CD4-positive, alpha-beta T cell treated with Interferon gamma for 1 hour (primary cell): ENCODE measurements at places on chromosomes 3 and 15.

DNA sequence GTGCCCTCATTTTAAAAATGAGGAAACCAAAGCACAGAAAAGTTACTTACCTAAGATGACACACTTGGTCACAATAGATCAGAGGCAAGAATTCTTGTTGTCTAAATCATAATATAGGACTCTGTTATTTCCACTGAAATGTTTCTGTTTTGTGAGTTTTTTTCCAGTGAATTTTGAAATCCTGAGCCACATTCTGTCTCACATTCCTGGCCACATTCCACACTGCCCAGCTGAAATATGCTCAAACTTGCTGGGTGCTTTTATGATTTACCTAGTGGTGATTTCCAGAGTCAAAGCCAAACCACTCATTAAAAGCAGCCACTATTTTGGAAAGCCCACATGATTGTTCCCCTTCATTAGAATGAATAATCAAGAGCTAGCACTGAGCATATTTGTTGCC, 82.3 kb upstream of the NPHP3 start:
- DNase-seq, result no peak

- no peak for DNase-seq
Measured at GRCh38 chr3:20403986-20404740, 218.2 kb upstream of the SGO1 start.

DNA sequence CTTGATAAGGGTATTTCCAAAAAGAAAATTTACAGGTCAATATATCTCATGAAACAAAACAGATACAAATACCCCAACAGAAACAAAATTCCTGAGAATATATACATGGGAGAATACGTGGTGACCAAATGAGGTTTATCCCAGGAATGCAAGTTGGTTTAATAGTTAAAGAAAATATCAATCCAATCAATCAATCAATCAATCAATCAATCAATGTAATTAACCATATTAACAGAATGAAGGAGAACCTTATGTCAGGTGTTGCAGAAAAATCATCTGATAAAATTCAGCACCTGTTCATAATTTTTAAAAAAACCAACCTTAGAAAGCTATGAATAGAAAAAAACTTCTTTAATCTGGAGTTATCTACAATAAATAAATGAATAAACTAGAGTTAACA, 35.9 kb downstream of the ITGA11 start:
- DNase-seq, result no peak

- DNase-seq, result peak; percentile 77
Measured at GRCh38 chr3:115146418-115147328, at the start of gene ZBTB20. ZBTB20 (minus strand) TSS chr3:115147288.

GRCh38 chr15:58114812-58115211, 23.4 kb upstream of the AQP9 start:
- DNase-seq, result no peak

DNA sequence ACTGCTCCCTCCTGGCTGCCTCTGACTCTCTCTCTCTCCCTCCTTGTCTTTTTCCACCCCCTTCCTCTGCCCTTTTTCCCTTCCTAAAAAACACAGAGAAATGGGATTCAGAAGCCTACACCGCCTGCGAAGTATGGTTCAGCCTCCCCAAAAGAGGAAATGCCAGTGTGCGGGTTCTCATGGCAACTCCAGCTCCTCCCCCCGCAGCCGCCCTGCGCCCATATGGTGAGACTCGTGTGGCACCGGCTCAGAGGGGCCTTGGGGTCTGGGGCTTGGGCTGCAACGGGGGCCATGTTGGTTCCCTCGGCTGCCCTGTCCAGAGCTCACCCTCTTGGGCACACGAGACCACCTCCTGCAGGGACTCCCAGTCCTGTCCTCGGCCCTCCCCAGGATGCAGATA, 23.6 kb upstream of the LINGO1 start:
- DNase-seq, result no peak

GRCh38 chr3:164779816-164780215, 298.5 kb downstream of the SI start:
- DNase-seq, result no peak

- DNase-seq, result no peak
Measured at GRCh38 chr3:13112521-13113345, 39.5 kb upstream of the IQSEC1 start.

DNA sequence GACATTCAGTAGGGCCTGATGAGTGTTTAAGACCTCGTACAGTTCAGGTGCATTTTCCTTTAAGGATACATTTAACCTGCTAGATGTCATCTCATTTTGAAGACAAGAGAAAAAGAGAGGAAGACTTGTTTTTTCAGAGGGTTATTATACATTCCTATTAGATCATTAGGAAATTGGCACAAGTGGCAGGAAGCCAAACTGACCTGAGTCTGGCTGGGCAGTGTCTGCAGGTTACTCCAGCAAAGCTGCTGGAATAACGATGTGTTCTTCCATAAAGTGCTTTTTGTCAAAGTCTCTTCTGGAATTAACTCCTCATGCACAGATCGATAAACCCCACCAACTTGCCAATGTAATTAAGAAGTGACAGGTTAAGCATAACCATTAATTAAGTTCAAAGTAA, 396.4 kb upstream of the TPRG1 start:
- no peak for DNase-seq

- DNase-seq, result no peak
Measured at GRCh38 chr3:42680271-42680670, 5.1 kb upstream of the KLHL40 start.

- no peak for DNase-seq
Measured at GRCh38 chr3:163384383-163384782, 1693.9 kb downstream of the SI start.

DNA sequence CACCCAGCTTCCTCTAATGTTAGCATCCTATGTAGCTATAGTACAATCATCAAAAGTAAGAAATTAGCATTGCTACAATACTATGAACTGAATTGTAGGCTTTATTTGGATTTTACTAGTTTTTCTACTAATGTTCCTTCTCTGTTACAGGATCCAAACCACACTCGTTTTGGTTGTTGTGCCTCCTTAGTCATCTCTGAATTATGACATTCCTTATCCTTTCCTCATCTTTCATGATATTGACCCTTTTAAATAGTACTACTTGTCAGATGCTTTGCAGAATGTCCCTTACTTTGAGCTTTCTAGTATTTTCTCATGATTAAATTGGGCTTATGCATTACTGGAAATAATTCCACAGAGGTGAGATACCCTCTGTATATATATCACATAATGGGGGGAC, 265.4 kb downstream of the VPS13C start:
- DNase-seq, result no peak

DNA sequence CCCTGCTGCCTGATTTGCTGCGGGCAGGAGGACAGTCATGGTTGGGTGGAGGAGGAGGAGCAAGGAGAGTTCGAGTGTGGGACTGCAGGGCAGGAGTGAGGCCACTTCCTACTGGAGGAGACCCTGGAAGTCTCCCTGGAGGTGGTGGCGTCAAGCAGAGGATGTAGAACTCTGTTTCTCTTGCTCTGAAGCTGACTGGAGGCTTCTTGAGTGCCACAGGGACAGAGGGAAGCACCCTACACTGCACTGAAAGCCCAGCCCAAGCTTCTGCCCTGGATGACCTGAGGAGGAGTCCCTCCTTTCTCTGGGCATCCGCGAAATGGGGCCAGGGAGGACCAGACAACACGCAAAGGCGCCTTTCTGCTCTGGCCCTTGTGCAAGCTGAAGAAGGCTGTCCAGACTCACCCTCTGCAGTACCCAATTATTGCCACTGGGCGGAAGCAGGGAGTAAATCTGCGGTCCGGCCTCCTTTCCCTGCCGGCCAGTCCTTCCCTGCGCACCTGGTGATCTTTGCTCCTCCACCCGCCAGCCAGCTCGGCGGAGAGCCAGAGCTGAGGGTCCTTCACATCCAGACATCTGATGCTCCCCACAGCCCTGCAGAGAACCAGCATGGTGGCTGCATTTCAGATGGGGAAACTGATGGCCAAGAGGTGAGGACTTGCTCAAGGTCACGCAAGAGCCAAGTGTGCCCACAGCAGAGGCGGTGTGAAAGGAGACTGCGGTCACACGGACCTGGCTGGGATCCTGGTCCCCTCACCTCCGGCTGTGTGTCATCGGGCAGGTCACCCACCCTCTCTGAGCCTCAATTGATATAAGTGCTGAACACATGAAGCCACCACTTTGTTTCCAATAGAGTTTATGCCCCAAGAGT, 207.1 kb downstream of the TBC1D2B start:
- DNase-seq, result peak; percentile 17

- DNase-seq, result no peak
Measured at GRCh38 chr15:40525855-40526254, 39.0 kb downstream of the CCDC32 start.

DNA sequence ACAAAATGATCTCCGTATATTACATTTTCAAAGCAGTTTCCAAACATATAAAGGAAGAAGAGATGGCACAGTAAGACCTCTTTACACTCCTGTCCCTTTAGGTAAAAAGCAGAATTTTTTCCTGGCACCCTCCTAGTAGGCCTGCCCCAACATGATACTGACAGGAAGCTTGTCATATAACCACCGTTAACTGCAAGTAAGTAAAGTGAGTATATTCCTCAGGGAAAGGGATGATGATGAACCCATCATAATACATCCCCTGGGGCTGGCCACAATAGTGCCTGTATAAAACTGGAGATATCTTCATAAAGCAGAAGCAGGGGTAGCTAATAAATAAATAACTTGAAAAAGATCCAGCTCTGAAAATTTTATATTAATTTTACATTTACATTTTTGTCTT, 893.0 kb downstream of the DIPK2A start:
- no peak for DNase-seq

- no peak for DNase-seq
Measured at GRCh38 chr15:69587723-69588426, 135.3 kb downstream of the RPLP1 start.

DNA sequence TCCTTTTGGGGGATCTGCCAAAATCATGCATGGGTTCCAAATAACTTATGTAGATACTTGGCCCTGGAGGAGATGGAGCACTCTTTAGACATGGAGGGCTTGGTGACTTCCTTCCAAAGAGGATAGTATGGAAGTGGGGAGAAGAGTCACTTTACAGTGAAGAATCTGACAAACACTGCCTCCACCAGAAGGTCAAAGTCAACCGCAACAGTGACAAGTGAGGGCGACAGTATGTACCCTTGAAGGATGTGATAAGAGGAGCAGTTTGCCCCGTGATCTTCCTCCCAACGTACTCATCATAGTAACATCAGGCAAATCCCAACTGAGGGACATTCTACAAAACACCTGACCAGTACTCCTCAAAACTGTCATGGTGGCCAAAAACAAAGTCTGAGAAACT, 62.0 kb downstream of the LMCD1 start:
- no peak for DNase-seq

DNA sequence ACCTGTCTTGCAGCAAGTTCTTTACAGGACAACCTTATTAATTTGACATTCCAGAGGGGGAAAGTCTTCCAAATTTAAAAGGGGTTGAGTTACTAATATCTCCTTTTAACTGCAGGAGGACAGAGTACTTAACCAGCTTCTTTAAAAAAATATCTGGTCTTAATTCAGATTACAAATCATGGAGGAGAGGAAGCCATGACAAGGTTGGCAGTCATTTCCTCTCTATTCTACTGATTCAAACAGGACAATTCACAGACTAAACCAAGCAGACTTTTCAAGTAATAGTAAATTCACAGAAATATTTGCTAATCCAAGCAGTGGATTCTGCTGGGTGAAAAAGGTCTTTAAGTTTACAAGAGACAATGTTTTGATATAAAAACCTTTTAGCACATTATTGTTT, 185.3 kb downstream of the CFAP20DC start:
- DNase-seq, result no peak

DNA sequence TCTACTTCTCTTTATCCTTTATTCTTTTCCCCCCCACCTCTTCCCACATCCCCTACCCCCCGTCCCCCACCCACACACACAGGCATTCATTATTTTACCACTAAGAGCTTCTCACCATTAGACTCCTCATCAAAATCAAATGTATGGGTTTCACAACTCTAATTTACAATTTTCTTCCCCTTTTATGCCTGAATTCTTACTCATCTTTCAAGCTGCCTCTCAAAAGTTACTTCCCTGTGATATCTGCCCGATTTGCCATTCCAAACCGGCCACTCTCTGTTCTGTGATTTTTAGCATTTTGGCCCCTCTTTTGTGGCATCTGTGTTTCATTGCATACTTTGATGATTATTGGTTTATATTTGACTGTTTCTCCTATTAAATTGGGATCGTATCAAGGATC, 42.2 kb downstream of the SLC9A9 start:
- no peak for DNase-seq

GRCh38 chr15:63059573-63060216, 17.1 kb downstream of the TPM1 start:
- DNase-seq, result no peak

- no peak for DNase-seq
Measured at GRCh38 chr15:68887120-68887519, 43.2 kb upstream of the SPESP1 start.

- DNase-seq, result no peak
Measured at GRCh38 chr3:4972652-4973643, 6.3 kb upstream of the BHLHE40 start.

GRCh38 chr15:57789225-57789624, 82.7 kb downstream of the POLR2M start:
- no peak for DNase-seq

DNA sequence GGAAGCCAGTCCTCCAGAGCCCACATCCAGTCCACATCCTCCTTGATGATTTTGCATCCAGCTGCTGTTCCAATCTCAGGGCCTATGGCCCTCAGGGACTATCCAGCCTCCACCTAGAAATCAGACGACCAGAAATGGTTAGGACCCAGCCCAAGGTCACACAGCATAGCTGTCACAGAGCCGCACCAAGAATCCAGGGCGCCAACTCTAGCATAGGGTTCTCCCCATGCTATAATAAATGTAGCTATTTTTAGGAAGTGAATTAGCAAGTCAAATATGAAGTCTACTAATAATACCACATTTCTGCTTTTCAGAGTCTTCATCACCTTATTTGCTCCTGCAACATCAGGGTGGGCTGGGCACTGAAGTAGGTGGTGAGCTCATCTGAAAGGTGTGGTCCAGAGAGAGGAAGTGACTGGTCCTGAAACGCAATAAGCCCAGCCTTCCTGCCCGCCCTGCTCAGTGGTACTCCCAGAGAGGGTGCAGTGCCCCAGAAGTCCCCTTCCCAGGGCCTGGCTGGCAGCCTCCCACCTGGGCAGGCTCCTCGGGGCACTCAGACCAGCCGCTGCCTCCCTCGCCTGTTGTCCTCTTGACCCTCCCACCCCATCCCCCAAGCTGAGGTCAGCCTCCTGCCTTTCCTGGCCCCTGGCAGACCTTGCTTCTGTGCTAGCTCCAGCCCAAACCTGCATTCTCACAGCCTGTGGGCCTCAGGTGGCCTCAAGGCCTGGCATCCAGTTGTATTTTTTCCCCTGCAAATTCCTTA, 17.6 kb upstream of the CYP11A1 start:
- peak; percentile 86 for DNase-seq

GRCh38 chr15:101444015-101444414, 45.5 kb downstream of the PCSK6 start:
- DNase-seq, result no peak

- DNase-seq, result no peak
Measured at GRCh38 chr3:109050591-109051167, 67.3 kb downstream of the MORC1 start.
